ENCODE measurements at places on chromosomes 3 and 15. TPM values are rescaled to one million over a fixed set of nuclear protein-coding genes. Genes with fewer than 3 reads are reported as not detected.

ROPN1 gene
- polyA plus RNA-seq: 0.38 TPM

THAP10 gene
- polyA plus RNA-seq: 4.2 TPM

DNA sequence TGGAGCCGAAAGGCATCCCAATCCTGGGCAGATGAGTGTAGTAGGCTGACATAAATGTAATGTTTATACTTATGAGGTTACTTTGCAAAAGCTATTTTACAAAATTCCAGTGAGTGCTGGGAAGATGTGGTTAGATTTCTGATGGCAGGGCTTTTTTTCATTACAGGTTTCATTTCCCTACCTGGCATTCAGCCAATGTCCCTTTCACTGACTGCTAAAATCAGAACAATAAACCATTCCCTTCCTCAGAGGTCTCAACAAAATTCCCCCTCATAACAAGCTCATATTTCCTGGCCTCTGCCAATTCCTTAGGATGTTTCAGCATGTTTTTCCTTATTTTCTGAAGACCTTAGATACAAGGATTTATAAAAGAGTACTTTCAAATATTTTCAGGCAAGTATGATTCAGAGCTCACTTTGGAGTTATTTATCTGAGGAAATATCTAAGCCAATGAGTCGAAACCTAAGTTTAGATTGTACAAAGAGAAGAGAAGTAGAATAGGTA, 40.9 kb upstream of the CCDC80 start:
- no peak for DNase-seq

- no peak for DNase-seq
These were observed 152.0 kb downstream of the LMLN start for GRCh38 chr3:198112031-198112430.

GRCh38 chr15:63296195-63296594, 18.8 kb downstream of the APH1B start:
- no peak for DNase-seq
